ENCODE measurements at places on chromosomes 16 and 17. TPM values are rescaled to one million over a fixed set of nuclear protein-coding genes. Genes with fewer than 3 reads are reported as not detected.

Gene HNF1B
- 27.4 TPM for total RNA-seq

Gene KRTAP4-4
- not detected for total RNA-seq

Gene ZPBP2
- not detected for total RNA-seq

Gene CFAP97D1
- total RNA-seq: 0.07 TPM

Gene ACAP1
- total RNA-seq: 0.74 TPM

Gene ADAD2
- not detected for total RNA-seq
